ENCODE measurements at places on chromosomes 3 and 15. TPM values are rescaled to one million over a fixed set of nuclear protein-coding genes. Genes with fewer than 3 reads are reported as not detected.

- H3K36me3 ChIP-seq: no peaks in the 10 kb centered on the region
- H3K4me3 ChIP-seq: no peak overlapping the region
- no peak overlapping the region for H3K27ac ChIP-seq
- no peaks in the 10 kb centered on the region for H3K27me3 ChIP-seq
- peaks cover 28% of the 10 kb centered on the region for H3K4me1 ChIP-seq
Observed at GRCh38 chr3:30475038-30475808, 131.2 kb upstream of the TGFBR2 start.

- no peak overlapping the region for H3K4me3 ChIP-seq
- H3K4me1 ChIP-seq: no peaks in the 10 kb centered on the region
- peaks cover 57% of the 10 kb centered on the region for H3K27me3 ChIP-seq
- no peak overlapping the region for H3K27ac ChIP-seq
- DNase-seq: no peak
- peaks cover 5% of the 10 kb centered on the region for H3K36me3 ChIP-seq
Observed at GRCh38 chr3:141047168-141047567, 4.0 kb upstream of the SPSB4 start.

DNA sequence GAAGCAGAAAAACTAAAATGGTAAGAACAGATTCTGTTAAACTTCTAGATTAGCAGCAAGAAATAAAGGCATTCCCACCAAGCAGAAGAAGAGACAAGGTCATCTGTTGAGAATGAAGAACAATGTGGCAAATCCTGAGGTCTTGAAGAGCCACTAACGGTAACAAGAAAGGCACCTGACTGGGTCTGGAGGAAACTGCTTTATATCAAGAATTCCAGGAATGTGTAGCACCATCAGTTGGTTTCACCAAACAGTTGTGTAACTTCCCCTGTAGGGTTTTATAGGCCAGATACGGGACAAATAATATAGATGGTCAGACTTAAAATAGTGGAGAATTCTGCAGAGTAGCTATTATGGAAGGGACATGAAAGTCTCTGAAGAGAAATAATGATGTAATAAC, 57.3 kb downstream of the ACAP2 start:
- no peaks in the 10 kb centered on the region for H3K27me3 ChIP-seq
- H3K4me1 ChIP-seq: peaks cover 66% of the 10 kb centered on the region
- peak overlapping the region; percentile 2 for H3K27ac ChIP-seq
- peaks cover 9% of the 10 kb centered on the region for H3K36me3 ChIP-seq
- peak; percentile 14 for DNase-seq
- peak overlapping the region; percentile 0 for H3K4me3 ChIP-seq

DNA sequence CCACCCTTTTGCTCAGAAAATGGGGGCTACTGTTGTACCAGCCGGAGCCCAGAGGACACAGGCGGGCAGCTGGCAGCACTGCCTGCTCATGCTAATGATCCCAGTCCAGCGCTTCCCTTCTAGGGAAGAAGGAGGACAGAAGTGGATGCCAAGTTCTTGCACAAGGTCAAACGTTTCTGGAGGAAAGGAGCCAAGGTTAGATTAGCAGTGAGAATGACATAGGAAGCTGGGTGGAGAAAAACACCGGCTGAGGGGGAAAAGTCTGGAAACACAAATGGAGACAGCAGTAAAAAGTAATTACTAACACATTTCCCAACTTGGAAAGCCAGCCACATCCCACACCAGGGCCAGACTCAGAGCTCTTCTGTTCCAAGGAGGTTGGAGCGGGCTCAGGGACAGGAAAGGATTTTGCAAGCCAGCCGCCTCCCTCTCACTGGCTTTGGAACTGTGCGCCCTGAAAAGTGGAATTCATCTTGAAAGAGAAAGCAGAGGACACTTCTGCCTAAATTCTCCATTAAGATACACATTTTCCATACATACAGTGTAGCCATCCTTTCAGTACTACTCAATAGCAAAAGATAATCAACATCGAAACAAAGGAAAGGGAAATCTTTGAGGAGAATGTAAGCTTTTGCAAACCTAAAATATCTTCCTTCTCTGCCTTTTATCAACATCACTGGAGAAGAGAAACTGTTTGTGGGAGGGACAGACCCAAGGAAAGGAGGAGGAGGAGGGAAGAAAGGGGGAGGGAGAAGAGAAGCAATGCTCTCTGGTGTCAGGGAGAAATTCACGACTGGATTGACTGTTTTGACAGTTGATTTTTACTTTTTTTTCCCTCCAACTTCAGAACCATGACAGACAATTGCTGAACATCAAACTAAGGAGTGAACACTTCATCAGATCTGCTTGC, 133.6 kb downstream of the CD47 start:
- H3K36me3 ChIP-seq: no peaks in the 10 kb centered on the region
- H3K27me3 ChIP-seq: no peaks in the 10 kb centered on the region
- H3K4me3 ChIP-seq: no peak overlapping the region
- H3K4me1 ChIP-seq: peaks cover 14% of the 10 kb centered on the region
- H3K27ac ChIP-seq: no peak overlapping the region

- no peaks in the 10 kb centered on the region for H3K27me3 ChIP-seq
- H3K4me1 ChIP-seq: peaks cover 7% of the 10 kb centered on the region
- DNase-seq: no peak
- H3K36me3 ChIP-seq: no peaks in the 10 kb centered on the region
Observed at GRCh38 chr3:116453666-116454346, 8.5 kb upstream of the LSAMP start.

HRH1 gene
- total RNA-seq: 9.1 TPM

GRCh38 chr3:131957511-131957910, 77.3 kb downstream of the CPNE4 start:
- H3K36me3 ChIP-seq: no peaks in the 10 kb centered on the region
- H3K27ac ChIP-seq: no peak overlapping the region
- H3K27me3 ChIP-seq: no peaks in the 10 kb centered on the region
- no peak for DNase-seq
- peaks cover 39% of the 10 kb centered on the region for H3K4me1 ChIP-seq

- H3K27ac ChIP-seq: no peak overlapping the region
- no peak for DNase-seq
- H3K36me3 ChIP-seq: no peaks in the 10 kb centered on the region
- H3K27me3 ChIP-seq: no peaks in the 10 kb centered on the region
- peaks cover 33% of the 10 kb centered on the region for H3K4me1 ChIP-seq
Observed at GRCh38 chr3:39917065-39917773, 107.8 kb downstream of the MYRIP start.

GRCh38 chr3:98775459-98776139, 12.5 kb downstream of the ST3GAL6 start:
- H3K27ac ChIP-seq: no peak overlapping the region
- no peak overlapping the region for H3K4me3 ChIP-seq
- no peak for DNase-seq
- H3K36me3 ChIP-seq: no peaks in the 10 kb centered on the region

DNA sequence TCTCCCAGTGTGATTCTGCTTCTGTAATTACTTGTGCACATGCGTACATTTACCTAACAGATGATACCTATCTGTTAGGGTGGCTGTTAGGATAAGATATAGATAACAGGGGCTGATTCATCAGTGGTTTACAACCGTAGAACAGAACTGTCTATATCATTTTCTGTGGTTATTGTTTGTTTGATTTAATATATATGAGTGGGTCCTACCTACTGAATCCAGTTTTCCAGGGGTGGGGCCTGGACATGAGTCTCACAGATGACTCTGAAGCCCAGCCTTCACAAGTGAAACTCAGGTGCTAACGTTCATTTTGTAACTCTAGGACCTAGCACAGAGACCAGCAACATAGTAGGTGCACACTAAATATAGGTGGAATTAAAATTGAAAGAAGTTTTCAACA, 10.4 kb upstream of the ACAP2 start:
- no peak for DNase-seq
- H3K27me3 ChIP-seq: no peaks in the 10 kb centered on the region
- H3K36me3 ChIP-seq: no peaks in the 10 kb centered on the region
- H3K4me3 ChIP-seq: no peak overlapping the region
- peaks cover 9% of the 10 kb centered on the region for H3K4me1 ChIP-seq

- peaks cover 19% of the 10 kb centered on the region for H3K36me3 ChIP-seq
- peak overlapping the region; percentile 73 for H3K4me3 ChIP-seq
- H3K4me1 ChIP-seq: peaks cover 10% of the 10 kb centered on the region
- no peaks in the 10 kb centered on the region for H3K27me3 ChIP-seq
- DNase-seq: no peak
Observed at GRCh38 chr3:197737749-197738462, 1.2 kb upstream of the RUBCN start.
